Stimulated activated CD4-positive, alpha-beta T cell treated with anti-CD3 and anti-CD28 coated beads, Interleukin-4, amount 100 ng/mL, for 1 hour (primary cell): ENCODE measurements at places on chromosomes 13 and 19.

- no peak for DNase-seq
Observed at GRCh38 chr19:30178721-30179402, 193.3 kb upstream of the ZNF536 start.

DNA sequence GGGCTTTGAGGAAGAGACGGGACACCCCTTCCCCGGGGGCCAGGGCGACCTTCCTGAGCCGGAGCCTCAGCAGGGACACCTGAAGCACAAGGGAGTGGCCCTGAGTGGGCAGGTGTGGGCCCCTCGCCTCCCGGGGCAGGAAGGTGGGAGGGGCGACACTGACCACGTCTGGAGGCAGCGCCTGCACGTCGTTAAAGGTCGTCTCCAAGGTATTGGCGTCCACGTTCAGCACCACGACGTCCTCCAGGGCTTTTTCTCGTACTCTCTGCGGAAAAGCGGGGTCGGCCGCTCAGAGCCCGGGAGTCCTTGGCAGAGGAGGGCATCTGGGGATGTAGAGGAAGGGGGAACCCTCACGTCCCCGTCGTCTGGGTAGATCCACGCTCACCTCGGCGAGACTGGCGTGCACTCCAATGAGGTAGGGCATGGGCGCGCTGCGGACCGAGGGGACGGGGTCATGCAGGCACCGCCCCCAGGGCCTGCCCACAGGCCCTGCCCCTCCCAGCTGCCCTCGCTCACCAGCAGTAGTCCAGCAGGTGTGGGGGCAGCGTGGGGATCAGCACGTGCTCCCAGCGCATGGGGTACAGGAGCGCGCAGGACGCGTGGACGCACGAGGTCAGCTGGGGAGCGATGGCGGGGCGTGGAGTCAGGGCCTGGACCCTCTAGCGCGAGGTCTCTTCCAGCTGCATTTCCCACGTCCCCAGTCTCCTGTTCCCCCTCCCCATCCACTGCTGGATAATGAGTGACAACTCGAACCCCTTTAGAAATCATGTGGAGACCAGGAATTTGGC is 6.1 kb downstream of the DENND1C start:
- DNase-seq, result no peak

GRCh38 chr19:15859187-15859586 is 38.7 kb downstream of the CYP4F2 start:
- no peak for DNase-seq

DNA sequence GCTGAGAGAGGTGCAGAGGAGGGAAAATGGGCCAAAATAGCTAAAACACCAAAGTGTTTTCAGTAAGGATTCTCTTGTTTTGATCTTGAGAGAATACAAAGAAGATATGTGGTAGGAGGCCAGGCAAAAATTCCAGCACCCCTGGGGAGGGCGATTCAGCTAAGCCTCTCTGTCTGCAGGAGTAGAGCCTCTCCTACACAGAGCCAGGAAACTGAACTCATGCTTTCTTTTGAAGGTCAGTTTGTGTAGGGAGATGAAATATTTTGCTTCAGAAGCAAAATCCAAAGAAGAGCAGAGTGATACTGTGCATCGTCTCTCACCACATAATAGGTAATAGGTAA is 565.0 kb downstream of the FGF9 start:
- no peak for DNase-seq

- no peak for DNase-seq
Observed at GRCh38 chr19:39446365-39447084, 1.1 kb downstream of the SUPT5H start.

DNA sequence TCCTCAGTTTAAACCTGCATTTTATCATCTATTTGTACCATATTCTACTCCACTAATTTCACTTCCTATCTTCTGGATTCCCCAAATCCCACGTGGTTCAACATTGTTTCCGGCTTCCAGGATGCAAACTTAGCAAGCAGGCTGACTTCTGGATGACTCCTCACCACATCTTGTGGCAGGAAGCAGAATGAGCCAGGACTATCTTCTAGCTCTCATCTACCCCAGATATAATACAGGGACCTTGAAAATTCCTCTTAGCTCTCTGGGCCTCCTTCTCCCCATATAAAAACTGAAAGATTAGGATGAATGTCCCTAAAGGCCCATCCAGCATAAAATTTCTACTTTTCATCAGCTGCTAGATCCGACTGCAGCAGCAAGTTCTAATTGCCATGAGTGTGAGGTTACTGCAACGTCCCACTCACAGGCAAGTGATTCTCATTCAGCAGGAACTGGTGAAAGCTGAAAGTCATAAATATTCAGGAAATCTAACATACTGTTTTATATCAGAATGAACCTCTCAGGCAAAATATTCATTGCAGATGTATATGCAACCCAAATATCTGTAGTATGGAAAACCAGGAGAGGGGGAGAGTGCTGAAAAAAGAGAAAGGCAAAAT is 93.4 kb downstream of the KCTD12 start:
- DNase-seq, result no peak

- no peak for DNase-seq
Observed at GRCh38 chr19:3186160-3186688, 494 bp downstream of the NCLN start.

- no peak for DNase-seq
Observed at GRCh38 chr19:12425236-12425887, 15.5 kb downstream of the ZNF443 start.

DNA sequence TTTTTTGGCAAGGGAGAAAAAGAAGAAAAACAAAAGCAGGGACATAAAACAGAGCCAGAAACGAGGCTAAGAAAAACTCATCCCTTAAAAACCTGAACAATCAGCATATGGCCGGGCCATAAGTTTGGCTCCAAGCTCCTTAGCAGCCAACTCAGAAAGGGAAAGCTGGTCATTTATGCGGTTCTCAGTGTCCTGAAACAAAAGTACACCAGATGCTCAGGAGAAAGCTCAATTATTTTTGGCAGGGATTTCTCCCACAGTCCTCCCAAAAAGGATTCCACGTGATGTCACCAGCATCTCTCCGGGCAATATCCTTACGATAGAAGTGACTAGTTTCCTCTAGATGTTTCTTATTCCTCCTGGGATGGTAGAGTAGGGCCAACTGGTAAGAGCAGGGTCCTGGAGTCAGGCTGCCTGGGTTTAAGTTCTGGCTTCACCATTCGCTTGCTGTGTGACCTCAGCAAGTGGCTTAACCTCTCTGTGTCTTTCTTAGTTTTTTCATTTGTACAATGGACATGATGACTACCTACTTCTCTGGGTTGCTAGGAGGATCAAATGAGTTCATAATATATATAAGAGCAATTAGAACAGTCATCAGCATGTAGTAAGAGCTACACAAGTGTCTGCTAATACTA is 34.0 kb downstream of the PIN1 start:
- no peak for DNase-seq

GRCh38 chr19:19075126-19075525 is 11.3 kb downstream of the SLC25A42 start:
- DNase-seq, result no peak

- DNase-seq, result peak; percentile 59
Observed at GRCh38 chr19:6476155-6476895, 5.3 kb downstream of the DENND1C start.

DNA sequence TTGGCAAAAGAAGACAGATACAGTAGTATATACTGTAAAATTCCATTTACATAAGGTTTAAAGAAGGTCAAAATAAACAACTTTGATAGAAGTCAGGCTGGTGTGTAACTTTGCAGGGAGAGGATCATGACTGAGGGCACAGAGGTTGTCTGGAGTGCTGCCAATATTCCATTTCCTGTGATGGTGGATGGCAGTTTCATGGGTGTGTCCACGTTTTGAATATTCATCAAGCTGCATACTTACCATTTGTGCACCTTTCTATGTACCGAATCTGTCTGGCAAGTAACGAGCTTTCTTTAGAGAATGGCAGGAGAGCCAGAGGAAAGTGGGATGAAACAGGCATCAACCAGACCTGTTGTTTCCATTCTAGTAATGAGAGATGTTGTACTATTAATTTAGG is 420.5 kb upstream of the HTR2A start:
- DNase-seq, result no peak

GRCh38 chr13:65453982-65454381 is 1776.2 kb downstream of the PCDH9 start:
- no peak for DNase-seq

DNA sequence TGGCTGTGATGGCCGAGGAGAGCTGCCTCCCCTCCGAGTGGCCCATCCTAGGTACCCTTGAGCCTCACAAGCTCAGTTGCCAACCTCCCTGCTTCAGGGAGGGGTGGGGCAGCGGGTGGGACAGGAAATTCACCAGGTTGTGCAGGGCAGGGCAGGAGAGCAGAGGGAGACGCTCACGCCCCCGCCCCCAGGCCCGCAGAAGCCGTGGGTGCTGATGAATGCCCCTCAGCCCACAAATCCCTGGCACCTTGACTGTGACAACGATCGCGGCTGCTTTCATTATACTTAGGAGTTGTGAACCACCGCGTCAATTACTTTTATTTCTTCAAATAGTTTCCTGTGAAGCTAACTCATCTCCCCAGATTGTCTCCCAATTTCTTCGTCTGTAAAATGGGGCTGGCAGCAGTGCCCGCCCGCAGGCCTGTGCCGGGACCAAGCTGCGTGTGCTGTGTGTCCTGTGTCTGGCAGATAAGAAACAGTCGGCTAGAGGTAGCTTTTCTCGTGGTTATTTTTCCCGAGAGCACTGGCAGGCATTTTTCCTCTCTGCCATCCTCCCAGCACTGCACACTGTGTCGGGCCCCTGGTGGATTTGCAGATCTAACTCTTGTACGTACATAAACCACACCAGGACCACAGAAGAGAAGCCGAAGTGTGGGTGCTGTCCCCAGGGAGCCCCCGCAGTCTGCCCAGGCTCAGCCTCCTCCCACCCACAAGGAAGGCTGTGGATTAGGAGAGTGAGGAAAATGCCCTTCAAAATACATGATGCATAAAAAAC is 7.9 kb upstream of the RASA3 start:
- DNase-seq, result no peak

DNA sequence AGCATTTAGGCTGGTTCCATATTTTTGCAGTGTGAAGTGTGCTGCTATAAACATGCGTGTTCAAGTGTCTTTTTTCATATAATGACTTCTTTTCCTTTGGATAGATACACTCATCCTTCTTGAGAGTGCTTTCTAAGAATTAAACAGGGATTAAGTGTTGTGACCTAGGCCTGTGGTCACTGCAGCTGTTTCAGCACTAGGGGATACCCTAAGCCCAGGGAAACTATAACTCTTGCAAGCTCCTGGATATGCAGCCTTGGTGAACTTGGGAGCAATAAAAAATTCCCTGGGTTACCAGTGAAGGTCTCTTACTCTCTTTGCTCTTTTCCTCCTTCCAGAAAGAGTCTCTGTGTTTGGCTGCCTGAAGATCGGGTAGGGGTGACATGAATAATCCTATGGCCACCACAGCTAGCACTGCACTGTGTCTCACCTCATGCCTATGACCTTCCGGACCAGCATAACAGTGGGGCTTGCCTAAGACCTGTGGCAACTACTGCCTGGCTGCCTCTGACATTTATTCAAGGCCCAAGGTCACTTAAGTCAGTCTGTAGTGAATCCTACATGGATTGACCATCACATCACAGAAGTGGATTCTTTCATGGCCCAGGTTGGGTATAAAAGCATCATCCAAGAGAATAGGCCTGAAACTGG is 799.7 kb downstream of the DACH1 start:
- no peak for DNase-seq

GRCh38 chr13:60753641-60754040 is 356.6 kb downstream of the TDRD3 start:
- no peak for DNase-seq

- no peak for DNase-seq
Observed at GRCh38 chr13:69585656-69586055, 522.0 kb upstream of the ATXN8OS start.

GRCh38 chr19:55441692-55442321 is 1.3 kb downstream of the SHISA7 start:
- DNase-seq, result no peak

DNA sequence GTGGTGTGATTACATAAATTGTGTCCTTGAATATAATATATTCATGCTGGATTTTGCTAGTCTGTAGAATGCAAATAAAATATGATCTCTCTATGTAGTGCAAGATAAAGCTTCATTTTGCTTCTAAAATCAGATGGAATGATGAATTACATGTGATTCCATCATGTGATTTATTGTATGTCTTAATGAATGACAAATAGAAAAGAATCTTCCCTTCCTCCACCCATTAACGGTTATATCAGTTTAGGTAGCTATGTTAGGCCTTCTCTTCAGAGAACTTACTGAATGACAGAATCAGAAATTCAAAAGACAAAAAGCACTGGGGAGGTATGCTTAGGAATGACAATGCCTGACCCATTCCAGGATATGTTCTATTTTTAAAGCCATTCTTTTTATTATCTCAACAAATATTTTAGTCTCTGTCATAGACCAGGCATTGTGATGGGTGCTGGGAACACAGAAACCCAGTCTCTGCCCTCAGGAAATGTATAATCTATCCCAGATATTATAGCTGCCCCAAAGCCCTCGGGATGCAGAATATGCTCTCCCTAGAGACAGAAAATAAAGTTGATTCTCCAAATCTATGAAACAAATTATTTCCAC is 90.6 kb downstream of the TEX26 start:
- DNase-seq, result no peak

GRCh38 chr19:31315652-31316051 is 33.6 kb downstream of the TSHZ3 start:
- no peak for DNase-seq

DNA sequence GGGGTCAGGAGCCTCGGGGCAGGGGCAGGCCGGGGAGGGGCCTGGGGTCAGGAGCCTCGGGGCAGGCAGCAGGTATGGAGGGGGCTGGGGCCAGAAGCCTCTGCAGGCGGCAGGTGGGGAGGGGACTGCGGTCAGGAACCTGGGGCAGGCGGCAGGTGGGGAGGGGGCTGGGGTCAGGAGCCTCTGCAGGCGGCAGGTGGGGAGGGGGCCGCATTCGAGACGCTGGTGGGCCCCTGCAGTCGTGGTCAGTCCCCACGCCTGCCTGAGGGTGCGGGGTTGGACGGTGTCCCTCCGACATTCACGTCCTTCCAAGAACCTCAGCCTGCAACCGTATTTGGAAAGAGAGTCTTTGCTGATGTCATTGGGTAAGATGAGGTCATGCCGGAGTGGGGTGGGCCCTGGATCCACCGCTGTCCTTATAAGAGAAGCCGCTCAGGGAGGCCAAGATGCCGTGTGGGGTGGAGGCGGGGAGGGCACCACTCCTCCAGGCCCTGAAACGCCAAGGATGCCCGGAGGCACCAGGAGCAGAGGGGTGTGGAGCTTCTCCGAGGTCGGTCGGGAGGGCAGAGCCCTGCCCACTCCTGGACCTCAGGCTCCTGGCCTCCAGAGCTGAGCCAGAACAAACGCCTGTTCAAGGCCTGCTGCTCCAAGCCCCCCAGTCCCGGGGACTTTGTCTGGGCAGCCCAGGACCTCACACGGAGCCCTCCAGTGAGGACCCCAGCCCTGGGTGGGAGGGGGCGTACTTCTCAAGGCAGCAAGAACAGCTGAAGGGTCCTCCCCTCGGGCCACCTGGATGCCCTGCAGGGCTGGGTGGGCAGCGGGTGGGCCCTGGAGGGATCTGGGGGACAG is 30.1 kb downstream of the PIP5K1C start:
- no peak for DNase-seq

- no peak for DNase-seq
Observed at GRCh38 chr19:46775642-46776258, 12.6 kb downstream of the SLC1A5 start.

DNA sequence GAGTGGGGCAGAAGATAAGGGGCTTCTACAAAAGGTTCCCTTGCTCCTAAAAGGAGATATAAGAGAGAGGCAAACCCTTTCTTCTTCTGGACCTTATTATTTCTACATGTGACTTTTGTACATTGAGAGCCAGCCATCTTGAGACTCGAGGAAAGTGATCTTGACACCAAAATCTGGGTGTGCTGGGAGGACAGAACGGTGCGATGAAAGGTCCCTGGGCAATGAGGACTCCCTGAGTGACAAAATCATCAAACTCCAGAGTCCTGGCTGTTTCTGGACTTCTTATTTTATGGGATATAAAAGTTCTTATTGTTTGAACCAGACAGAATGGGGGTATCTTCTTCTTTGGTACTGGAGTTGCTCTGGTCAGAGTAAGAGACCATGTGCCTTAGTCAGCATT is 411.0 kb downstream of the ZNF536 start:
- DNase-seq, result no peak
